Naive thymus-derived CD4-positive, alpha-beta T cell (primary cell): ENCODE measurements at places on chromosomes 11 and 22. TPM values are rescaled to one million over a fixed set of nuclear protein-coding genes. Genes with fewer than 3 reads are reported as not detected.

TMEM45B gene
- total RNA-seq, result 3.3 TPM

FADD gene
- total RNA-seq, result 9.6 TPM

OR8K5 gene
- total RNA-seq, result not detected

RAB6A gene
- 80.0 TPM for total RNA-seq

MAPK8IP2 gene
- 0.44 TPM for total RNA-seq

- no peaks in the 10 kb centered on the region for H3K27me3 ChIP-seq
- no peaks in the 10 kb centered on the region for H3K36me3 ChIP-seq
- DNase-seq, result no peak
Measured at GRCh38 chr11:111947143-111947542, 10.0 kb downstream of the DIXDC1 start.

GRCh38 chr11:1049071-1049405, 12.5 kb upstream of the MUC6 start:
- H3K27ac ChIP-seq, result no peak overlapping the region
- no peaks in the 10 kb centered on the region for H3K4me1 ChIP-seq
- H3K27me3 ChIP-seq, result peaks cover 5% of the 10 kb centered on the region
- no peaks in the 10 kb centered on the region for H3K36me3 ChIP-seq
- H3K4me3 ChIP-seq, result no peak overlapping the region
- no peak for DNase-seq

DNA sequence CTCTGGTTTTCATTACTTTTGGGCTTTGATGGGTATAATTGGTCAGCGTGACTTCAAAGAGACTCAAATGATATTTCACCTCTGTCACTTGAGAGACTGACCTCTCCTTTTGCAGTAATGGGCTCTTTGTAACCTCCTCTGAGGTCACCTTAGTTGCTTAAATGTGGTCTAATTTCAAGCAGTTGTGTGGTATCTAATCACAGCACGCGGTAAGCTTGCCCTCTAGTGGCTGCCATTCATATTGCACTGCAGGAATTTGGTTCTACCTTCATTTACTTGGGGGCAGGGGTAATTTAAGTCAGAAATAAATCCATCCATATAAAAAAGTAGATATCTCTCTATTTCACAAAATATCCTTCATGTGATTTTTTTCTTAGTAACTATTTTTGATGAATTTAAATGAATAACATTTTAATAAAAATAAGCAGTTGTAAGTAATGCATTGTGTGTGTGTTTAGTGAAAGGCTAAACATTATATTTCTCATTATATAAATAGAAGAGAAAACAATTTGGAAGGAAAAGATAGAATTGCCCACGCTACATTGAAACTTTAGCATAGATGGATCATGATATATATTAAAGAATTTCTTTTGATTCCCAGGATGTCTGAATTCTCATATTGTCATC, 55.0 kb upstream of the ANO3 start:
- H3K27ac ChIP-seq, result no peak overlapping the region

GRCh38 chr22:27768027-27768653, 33.4 kb downstream of the MN1 start:
- no peak overlapping the region for H3K27ac ChIP-seq
- H3K36me3 ChIP-seq, result no peaks in the 10 kb centered on the region
- H3K4me3 ChIP-seq, result no peak overlapping the region
- H3K4me1 ChIP-seq, result no peaks in the 10 kb centered on the region

DNA sequence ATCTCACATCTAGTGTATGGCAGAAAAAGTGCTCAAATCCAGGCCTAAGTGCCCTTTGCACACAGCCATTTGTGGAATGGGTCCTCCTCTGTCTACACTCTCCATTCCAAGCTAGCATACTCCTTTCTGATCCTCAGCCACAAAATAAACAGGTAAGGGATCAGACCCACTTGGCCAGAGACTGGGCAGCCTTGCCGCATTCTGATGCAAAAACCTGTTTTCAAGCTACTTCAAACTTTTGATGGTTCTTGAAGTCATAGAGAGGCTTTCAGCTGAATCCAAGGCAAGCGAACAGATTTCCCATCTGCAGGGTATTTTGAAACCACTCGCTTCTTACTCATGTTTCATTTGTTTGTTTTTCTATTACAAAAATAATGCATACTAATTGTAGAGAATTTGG, 136.6 kb upstream of the NAV2 start:
- no peak overlapping the region for H3K27ac ChIP-seq
- no peaks in the 10 kb centered on the region for H3K4me1 ChIP-seq
- H3K27me3 ChIP-seq, result no peaks in the 10 kb centered on the region
- no peak overlapping the region for H3K4me3 ChIP-seq
- H3K36me3 ChIP-seq, result no peaks in the 10 kb centered on the region

DNA sequence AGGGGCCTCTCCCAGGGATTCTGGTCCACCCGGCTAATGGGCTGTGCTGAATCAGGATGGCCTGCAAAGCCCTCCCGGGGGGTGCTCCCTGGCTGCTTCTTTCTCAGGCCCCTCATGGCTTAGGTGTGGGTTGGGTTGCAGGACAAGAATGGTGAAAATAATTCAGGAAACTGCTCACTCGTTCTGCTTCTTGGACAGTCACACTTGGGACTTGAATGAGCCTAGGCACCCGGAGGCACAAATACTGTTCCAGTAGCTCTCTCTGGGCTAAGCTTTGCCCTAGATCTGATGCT, 83.2 kb downstream of the TRIM29 start:
- DNase-seq, result no peak
- no peaks in the 10 kb centered on the region for H3K27me3 ChIP-seq
- no peaks in the 10 kb centered on the region for H3K36me3 ChIP-seq
- no peak overlapping the region for H3K27ac ChIP-seq

DNA sequence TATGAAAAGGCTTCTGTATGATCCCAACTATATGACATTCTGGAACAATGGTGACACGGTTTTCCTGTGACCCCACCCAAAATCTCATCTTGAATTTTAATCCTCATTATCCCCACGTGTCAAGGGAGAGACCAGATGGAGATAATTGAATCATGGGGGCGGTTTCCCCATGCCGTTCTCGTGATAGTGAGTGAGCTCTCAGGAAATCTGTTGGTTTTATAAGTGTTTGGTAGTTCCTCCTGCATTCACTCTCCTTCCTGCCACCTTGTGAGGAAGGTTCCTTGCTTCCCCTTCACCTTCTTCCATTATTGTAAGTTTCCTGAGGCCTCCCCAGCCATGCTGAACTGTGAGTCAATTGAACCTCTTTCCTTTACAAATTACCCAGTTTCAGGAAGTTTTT, 53.1 kb upstream of the TSPAN18 start:
- no peak overlapping the region for H3K27ac ChIP-seq
- no peak for DNase-seq
- no peak overlapping the region for H3K4me3 ChIP-seq
- no peaks in the 10 kb centered on the region for H3K27me3 ChIP-seq
- H3K4me1 ChIP-seq, result peaks cover 1% of the 10 kb centered on the region
- H3K36me3 ChIP-seq, result no peaks in the 10 kb centered on the region

GRCh38 chr11:3047637-3048036, 9.6 kb downstream of the CARS1 start:
- no peak overlapping the region for H3K4me3 ChIP-seq
- H3K4me1 ChIP-seq, result peaks cover 15% of the 10 kb centered on the region
- H3K27me3 ChIP-seq, result no peaks in the 10 kb centered on the region
- H3K27ac ChIP-seq, result no peak overlapping the region

- H3K4me3 ChIP-seq, result no peak overlapping the region
- no peak overlapping the region for H3K27ac ChIP-seq
- H3K4me1 ChIP-seq, result peaks cover 32% of the 10 kb centered on the region
- no peak for DNase-seq
Measured at GRCh38 chr11:57428643-57429042, 1.7 kb upstream of the SLC43A3 start.

DNA sequence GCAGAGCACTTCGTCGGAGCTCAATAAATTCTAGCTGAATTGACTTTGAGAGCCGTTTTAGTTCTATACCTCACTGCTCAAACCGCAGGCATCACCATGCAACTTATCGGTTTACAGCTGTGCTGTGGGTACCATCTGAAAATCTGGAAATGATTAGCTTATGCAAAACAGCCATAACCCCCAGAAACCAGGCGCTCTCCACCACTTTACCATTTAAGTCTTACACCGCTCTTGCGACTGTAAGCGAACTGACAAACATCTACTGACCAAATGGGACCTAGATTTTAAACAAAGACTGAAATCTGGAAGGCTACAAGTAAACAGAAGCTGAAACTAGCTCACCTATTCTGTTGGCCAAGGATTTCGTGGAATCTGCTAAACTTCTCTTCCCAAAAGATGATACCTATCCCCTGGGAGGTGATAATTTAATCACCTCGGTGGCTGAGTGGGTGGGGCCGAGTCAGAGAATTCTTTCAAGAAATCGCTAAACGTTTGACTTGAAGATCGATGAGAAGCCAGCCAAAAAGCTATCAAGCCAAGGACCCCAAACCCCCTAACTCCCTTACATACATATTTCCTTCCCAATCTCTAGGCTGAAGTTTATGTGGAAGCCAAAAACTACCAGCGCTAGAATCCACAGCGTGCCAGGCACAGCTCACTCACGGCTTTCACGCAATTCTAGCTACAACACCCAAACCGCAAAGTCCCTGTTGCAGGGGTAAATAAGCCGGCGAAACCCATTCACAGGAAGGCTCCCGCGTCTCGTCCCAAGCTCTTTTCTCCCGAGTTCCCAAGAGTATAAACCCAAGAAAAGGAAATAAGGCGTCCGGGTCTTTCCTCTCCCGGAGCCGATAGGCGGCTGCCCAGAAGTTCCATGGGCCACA, 644 bp downstream of the SPTY2D1 start:
- H3K4me1 ChIP-seq, result peaks cover 17% of the 10 kb centered on the region
- H3K4me3 ChIP-seq, result peak overlapping the region; percentile 98
- no peak for DNase-seq
- peaks cover 4% of the 10 kb centered on the region for H3K36me3 ChIP-seq
- no peaks in the 10 kb centered on the region for H3K27me3 ChIP-seq

DNA sequence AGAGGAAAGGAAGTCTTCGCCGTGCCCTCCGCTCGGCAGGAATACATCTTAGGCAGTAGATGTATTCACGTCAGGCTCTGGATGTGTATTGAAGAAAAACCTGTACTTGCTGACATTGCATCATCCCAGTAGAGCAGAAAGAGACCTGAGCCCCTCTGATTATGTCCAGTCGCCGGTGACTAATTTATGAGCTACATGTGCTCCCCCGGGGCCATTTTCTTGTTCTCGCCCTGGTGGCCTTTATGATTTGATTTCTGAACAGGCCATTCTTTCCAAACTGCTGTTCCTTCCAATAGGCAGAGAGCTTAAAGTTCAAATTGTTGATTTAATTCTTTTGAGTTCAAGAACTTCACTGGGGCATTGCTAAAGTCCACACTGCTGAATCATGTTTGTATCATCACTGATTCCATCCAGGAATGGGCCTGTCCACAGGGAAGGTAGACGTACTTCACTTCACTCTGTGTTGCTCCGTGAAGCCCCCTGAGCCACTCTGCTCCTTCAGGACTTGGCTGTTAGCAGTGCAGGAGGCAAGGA, 137.3 kb upstream of the RASSF10 start:
- H3K27ac ChIP-seq, result no peak overlapping the region
- H3K4me3 ChIP-seq, result no peak overlapping the region
- no peak for DNase-seq
- H3K36me3 ChIP-seq, result no peaks in the 10 kb centered on the region
- no peaks in the 10 kb centered on the region for H3K4me1 ChIP-seq

GRCh38 chr11:19929147-19929546, 216.5 kb downstream of the NAV2 start:
- H3K27ac ChIP-seq, result no peak overlapping the region
- no peaks in the 10 kb centered on the region for H3K27me3 ChIP-seq
- DNase-seq, result no peak
- H3K4me1 ChIP-seq, result no peaks in the 10 kb centered on the region
- no peaks in the 10 kb centered on the region for H3K36me3 ChIP-seq
- no peak overlapping the region for H3K4me3 ChIP-seq

DNA sequence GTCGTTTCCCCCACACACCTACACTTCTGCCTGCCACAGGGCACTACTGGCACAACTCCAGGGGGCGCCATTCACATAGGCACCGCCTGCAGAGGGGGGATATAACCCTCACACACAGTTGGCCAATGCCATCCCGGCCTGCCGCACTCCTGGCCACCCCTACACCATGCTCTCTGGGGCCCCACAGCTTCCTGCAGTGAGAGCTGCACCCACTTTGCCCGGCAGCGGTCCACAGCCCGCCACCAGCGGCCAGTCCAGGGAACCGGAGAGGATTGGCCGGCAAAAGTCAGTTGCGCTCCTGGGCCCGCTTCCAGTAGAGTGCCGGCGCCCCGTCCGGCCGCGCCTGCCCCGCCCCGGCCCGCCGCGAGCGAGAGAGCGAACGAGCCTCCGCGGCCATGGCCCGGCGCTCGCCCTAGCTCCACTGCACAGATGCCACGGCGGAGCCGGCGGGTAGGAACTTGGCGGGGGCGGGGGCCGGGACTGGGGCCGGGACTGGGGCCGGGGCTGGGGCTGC, 25.6 kb upstream of the SUSD2 start:
- H3K27me3 ChIP-seq, result no peaks in the 10 kb centered on the region
- H3K36me3 ChIP-seq, result peaks cover 26% of the 10 kb centered on the region
- H3K4me1 ChIP-seq, result peaks cover 61% of the 10 kb centered on the region
- peak overlapping the region; percentile 97 for H3K4me3 ChIP-seq
- H3K27ac ChIP-seq, result peak overlapping the region; percentile 79

- H3K27me3 ChIP-seq, result no peaks in the 10 kb centered on the region
- peak; percentile 30 for DNase-seq
- peak overlapping the region; percentile 9 for H3K4me3 ChIP-seq
Measured at GRCh38 chr11:96257972-96258934, 84.7 kb downstream of the MAML2 start.

GRCh38 chr22:47551431-47551775, 789.0 kb downstream of the TBC1D22A start:
- H3K27ac ChIP-seq, result no peak overlapping the region
- no peaks in the 10 kb centered on the region for H3K36me3 ChIP-seq
- DNase-seq, result no peak
- no peak overlapping the region for H3K4me3 ChIP-seq
- H3K27me3 ChIP-seq, result no peaks in the 10 kb centered on the region
